AG09319 (cell line): ENCODE measurements at places on chromosomes 12 and 14.

GRCh38 chr12:80814453-80814852, 97.7 kb downstream of the MYF5 start:
- DNase-seq, result no peak

DNA sequence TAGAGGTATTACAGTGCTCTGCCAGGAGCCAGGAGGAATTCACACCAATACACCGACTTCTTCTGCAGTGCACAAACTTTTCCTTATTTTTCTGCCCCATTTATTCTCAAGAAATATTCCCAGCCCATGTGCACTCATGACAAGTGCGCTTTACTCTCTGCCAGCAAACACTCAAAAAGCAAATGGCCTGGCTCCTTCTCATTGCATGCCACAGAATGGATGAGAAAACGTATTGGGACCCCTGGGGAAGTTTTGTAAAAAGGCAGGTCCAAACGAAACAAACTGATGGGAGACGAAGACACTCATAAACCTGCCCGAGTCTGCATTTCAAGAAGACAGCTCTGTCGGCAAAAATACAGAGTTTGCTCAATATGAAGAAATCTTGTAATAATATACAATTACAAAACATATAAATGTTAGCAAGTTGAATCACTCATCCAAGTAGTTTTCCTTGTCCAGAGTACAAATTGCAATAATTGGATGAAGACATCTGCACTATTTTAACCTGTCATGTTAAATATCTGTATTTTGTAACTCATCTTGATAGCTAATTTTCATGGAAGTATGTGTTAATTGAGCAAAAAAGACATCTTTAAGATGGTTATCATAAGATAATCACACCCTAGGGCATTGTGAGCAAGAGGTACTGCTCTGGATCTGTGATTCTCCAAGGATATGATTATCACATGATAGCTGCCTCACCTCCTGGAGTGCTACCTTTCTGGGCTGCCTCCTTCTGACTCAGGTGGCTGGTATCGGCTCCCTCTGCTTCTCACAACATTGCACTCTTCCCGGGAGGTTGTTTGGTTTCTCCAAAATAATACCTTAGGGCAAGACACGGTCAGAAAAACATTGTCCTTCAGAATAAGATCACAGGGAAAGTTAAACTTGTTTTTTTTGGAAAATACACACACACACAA, 260.8 kb upstream of the G2E3 start:
- no peak for DNase-seq

DNA sequence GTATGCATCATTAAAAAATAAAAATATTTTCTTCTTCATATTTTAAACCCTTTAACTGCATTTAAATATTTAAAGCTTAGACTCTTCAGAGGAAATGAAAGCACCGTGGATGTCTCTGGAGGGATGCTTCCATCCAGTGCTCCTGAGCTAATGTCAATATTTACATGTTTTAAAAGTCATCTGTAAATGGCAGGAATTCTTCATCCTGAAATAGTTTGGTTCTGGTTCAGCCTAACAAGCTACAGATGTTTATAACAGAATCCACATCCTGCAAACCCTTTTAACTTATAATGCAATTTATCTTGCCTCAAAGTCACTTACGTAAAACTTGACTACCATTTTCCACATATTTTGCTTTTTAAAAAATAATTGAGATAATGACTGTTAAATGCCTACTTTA, 1207.3 kb downstream of the SLC16A7 start:
- peak; percentile 0 for DNase-seq

DNA sequence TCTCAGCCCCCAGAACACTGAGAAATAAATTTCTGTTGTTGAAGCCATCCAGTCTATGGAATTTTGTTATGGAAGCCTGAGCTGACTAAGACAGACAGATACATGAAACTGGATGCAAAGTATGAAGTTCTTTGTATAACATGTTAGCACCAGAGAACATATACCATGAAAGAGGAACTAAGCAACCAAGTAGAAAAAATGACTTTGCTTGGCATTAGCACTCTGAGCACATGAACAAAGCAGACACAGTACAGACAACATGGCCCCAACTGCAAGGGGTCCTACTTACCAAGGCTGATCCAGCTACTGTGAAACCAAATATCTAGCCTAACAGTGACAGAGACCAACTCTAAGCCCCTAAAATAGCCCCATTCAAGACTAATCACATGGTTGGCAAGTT, 13.8 kb downstream of the EXOC5 start:
- DNase-seq, result no peak

DNA sequence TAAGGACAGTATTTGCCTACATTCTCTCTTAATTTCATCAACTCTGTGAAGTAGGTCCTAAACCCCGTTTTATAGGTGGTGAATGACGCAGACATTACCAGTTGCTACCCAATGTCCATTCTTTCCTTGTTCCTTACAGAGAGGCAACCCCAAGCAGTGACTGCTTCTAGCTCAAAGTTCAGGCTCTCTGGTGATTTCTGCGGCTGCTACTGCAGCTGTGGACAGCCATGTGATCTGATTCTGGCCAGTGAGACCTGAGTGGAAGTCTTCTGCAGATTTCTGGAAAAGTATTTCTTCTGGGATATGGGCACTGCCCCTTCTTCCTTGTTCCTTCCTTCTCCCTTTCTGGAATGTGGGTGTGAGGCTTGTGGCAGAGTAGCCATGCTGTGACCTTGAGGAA, 82.9 kb downstream of the ARF6 start:
- DNase-seq, result no peak

- DNase-seq, result no peak
Measured at GRCh38 chr12:120095736-120096135, 20.8 kb downstream of the RAB35 start.

DNA sequence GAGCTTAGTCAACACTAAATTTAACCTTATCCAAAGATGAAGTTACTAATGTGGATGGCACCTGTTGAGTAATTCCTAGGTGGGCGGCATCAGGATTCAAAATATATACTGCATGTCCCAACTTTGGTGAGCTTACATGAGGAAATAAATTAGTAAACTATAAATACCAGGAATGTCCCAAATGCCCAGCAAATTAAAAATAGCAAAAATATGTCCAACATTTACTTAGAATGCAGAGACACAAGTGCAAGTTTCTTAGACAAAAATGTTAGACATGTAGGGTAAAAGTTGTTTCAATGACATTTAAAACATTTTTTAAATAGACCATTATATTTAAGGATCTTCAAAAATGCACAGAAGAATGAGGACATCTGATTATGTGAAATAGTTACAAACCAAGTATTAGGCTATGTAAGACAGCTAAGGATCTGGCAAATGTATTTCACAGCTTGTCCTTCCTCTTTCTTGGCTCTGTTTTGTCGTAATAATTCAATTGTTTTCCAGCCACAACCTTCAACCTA, 115.9 kb downstream of the NAV3 start:
- DNase-seq, result no peak

DNA sequence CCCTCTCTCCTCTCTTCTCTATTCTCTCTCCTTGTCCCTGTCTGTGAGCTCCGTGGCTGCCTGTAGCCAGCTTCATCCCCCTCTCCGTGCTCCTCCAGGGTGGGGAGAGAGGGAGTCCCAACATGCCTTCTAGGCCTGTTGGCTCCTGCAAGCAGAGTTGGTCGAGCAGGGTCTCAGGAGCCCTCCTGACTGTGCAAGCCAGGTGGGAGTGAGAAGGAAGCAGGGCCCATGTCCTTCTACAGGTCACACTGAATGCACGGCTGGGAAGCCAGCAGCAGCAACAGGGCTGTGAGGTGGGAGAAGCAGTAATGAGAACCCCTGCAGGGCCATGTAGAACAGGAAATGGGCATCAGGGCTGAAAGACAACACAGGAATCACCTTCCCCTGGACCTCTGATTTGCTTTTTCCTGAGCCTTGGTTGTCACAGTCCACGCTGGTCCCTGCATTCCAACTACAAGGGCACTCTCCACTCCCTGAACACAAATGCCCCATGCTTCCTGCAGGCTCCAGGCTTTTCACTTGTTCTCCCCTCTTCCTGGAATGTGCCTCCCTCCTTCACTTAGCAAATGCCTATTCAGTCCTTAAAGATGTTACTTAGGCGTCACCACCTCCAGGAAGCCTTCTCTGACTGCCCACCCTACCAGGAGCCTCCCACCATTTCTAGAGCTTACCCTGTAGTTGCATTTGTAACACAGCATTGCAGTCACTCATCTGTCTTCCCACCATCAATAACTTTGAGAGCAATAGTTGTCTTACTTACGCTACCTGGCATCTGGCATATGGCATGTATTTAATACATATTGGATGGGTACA, 51.2 kb downstream of the TSPAN11 start:
- DNase-seq, result no peak

GRCh38 chr14:53055003-53055402, 98.1 kb downstream of the DDHD1 start:
- peak; percentile 31 for DNase-seq

- no peak for DNase-seq
Measured at GRCh38 chr14:76292561-76292960, 83.4 kb upstream of the ESRRB start.

DNA sequence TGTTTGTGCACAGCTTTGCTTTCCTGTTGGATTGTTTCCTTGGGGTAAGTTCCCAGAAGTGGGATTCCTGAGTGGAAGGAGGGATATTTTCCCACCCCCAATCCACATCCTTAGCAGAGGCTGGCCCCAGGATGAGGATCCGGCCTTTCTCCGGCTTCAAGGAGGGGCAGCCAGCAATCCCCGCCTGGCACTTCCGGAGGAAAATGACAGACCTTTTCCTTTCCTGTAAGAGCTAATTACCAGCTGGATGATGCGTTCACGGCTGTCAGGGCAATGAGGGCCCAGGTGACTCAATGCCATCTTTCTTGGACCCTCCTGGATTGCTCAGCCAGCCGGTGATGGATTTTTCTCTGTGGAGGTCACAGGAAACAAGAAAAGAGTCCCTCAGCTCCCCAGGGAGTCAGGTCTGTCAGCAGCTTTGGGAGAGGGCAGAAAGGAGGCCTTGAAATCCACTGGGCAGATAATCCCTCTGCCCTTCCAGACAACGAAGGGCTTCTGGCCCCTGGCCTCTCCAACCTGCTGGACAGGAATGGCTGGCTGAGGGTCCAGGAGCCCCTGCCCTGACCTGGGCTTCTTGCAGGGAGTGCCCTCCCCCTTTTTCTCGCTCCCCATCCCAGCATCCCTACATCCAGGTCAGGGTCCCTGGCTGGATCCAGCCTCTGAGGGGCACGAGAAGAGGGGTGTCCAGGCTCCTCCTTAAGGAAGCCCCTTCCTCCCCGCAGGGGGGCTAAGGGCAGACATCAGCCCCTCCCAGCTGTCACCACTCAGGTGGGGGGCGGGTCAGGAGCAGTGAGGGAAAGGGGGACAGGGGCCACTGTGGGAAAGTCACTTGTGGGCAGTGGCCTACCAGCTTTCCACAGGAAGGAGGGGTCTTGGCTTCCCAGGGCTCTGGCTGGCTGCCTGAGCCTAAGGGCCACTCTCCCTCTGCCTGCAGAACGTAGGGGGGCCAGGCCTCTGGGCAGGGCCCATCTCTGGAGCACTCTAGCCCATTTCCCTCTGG, 16.1 kb upstream of the CCDC85C start:
- no peak for DNase-seq

GRCh38 chr12:29072631-29073030, 76.4 kb upstream of the FAR2 start:
- DNase-seq, result no peak
